ENCODE measurements at places on chromosomes 11 and 22. TPM values are rescaled to one million over a fixed set of nuclear protein-coding genes. Genes with fewer than 3 reads are reported as not detected.

TCP11L1 gene
- total RNA-seq, result 12.3 TPM

UCP3 gene
- 2.2 TPM for total RNA-seq

HPX gene
- total RNA-seq, result 0.83 TPM

OR10A2 gene
- total RNA-seq, result not detected

SERPIND1 gene
- not detected for total RNA-seq

MGAT3 gene
- 0.05 TPM for total RNA-seq

DDIAS gene
- 1.5 TPM for total RNA-seq

MS4A1 gene
- 13.2 TPM for total RNA-seq

DNA sequence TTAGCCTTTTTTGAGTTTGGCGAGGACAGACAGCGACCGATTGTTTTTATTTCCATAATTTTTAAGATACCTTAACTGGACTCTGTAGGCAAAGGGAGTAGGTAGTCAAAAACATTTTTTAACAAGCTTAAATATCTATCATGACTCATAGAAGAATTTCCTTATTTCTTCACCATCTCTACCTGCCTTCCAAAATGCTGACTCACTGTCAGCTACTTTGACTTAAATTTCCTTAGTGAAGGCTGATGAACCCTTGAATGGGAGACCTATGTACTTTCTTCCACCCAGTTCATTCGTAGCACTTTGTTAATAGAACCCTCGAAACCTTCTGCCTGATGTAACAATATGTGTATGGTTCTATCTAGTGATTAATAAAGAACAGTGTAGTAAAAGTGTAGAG lies 1.1 kb upstream of the MTMR2 start:
- no peak for DNase-seq

DNA sequence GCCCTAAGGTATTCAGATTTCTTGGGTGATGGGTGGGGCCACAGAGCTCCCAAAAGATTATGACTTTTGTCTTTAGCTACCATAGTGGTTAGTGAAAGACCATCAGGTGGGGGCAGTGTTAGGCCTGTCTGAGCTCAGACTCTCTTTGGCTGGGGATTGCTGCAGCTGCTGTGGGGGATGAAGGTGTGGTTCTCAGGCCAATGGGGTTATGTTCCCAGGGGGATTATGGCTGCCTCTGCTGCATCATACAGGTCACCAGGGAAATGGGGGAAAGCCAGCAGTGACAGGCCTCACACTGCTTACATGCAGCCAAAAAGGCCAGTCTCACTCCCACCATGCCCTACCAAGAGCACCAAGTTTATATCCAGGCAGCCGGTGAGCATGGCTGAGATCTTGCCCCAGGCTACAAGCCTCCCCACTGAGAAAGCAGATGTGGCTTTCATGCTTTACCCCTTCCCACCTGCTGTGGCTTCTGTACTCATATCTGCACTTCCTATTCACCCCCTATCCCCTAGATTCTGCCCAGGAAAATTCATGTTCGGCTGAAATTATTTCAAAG lies 24.8 kb downstream of the CNTF start:
- DNase-seq, result no peak

GRCh38 chr11:26806219-26806618 lies 84.4 kb upstream of the SLC5A12 start:
- DNase-seq, result no peak

DNA sequence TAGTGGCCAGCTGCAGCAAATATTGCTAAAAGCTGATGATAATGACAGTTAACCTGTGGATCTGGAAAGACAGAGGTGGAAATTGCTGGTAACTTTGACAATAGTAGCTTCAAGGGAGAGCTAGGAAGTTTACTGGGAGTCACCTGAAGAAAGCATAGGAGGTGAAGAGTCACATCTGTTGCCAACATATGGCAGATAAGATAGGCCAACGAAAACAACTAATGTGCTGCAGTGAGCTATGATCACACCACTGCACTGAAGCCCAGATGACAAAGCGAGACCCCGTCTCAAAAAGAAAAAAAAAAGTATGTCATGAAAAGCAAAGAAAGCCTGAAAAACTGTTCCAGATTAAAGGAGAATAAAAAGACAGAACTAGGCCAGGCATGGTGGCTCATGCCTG lies 4.3 kb upstream of the PRDM10 start:
- DNase-seq, result no peak

- DNase-seq, result no peak
Measured at GRCh38 chr11:123611698-123612097, 42.7 kb downstream of the SCN3B start.

- no peak for DNase-seq
Measured at GRCh38 chr11:83191986-83192385, 1.5 kb upstream of the ANKRD42 start.

- no peak for DNase-seq
Measured at GRCh38 chr11:82080160-82080559, 653.5 kb downstream of the FAM181B start.

DNA sequence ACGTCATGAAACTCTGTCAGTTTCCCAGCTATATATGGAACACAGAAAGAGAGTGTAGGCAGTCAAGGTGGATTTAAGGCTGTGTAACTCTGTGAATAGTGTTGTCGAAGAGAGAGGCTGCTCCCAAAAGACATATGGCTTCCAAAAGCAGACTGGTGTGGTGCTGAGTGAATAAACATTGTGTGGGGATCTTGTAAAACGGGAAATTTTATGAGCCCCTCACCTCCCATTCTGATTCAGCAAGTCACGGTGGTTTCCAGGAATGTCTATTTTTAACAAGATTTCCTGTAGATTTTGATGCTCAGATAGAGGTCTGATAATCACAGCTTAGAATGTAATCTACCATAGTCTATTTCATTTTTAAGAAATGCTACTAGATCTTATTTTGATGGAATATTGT lies 67.9 kb downstream of the SESN3 start:
- no peak for DNase-seq

- no peak for DNase-seq
Measured at GRCh38 chr22:24503843-24504338, 8.8 kb downstream of the UPB1 start.

All from CD8-positive, alpha-beta T cell (primary cell).